ENCODE measurements at places on chromosomes 4 and X. TPM values are rescaled to one million over a fixed set of nuclear protein-coding genes. Genes with fewer than 3 reads are reported as not detected.
A peak's percentile ranks its signal among the peaks of the same experiment; 100 is the strongest.

DNA sequence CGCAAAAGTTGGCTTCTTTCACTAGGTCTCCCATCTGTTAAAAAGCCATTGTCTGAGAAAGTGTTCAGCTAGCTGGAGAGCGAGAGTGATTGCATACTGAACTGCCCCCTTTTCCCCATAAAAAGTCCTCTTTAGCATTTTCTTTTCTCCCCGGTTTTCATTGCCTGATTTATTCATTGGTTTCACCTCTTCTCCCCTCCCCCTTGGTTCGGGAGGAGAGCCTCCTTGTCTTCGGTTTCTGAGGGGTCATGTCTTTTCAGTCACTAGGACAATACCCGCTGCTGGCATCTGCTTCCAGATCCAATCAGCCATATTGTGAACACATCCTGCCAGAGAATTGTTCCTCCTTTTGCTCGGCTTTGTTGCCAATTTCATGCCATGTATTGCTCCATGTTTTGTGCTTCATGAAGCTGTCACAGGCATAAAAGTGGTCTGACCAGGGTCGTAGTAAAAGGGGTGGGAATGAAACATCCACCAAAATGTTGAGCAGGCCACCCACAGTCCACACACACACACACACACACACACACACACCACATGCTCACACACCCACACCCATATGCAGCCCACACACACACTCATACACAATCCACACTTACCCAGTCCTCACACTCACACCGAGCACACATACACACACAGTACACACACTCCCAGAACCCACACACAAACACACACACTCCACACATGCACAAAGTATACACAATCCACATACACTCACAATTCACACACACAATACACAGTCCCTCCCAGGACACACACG is 136.0 kb downstream of the NKX6-1 start:
- no peak for DNase-seq

- no peak for DNase-seq
Observed at GRCh38 chr4:188603646-188604045, 464.4 kb downstream of the TRIML1 start.

DNA sequence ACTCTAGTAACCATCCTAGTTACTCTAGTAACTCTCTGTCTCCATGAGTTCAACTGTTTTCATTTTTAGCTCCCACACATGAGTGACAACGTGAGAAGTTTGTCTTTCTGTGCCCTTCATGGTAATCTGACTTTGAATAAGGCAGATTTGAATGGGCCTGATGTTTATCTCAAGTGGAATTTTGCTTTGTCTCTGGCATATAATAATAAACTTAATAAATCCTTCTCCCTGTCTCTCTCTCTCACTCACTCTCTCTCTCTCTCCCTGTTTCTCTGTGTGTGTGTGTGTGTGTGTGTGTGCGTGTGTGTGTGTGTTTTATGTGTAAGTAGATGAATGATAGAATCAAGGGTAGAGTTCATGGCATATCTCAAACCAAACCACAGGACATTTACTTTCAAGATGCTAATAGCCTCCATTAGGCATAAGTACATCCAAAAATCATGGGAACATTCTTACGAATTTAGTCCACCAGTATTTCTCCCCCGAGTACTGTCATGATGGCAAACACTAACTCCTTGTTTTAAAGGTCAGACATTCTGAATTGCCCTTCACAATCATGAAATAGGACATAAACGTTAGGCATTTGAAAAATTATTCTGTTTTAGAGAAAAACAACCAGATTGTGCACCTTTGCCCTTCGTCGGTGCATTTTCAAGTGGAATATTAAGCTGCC is 193.1 kb downstream of the SPATA18 start:
- no peak for DNase-seq

DNA sequence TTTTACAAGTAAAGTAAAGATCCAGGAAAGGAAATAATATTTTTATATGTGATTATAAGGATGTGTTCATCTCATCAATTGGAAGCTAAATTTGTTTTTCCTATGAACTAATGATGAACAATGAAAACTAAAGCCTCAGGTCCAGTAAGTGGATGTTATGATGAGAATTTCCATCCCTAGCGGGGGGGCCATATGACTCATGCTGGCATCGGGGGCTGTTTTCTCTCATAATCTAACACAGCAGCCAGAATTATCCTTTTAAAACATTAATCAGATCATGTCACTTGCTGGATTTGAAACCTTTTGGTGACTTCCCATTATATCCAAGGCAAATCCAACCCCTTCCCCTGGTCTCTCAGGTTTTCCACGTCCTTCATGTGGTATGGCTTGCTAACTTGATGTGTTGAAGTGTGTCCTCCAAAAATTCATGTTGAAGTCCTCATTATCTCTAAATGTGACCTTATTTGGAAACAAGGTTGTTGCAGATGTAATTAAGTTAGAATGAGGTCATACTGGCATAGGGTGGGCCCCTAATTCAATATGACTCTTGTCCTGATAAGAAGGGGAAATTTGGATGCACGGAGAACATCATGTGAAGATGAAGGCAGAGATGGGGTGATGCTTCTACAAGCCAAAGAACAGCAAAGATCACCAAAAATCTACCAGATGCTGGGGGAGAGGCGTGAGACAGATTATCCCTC is 96.8 kb downstream of the AKAP4 start:
- DNase-seq = no peak

DNA sequence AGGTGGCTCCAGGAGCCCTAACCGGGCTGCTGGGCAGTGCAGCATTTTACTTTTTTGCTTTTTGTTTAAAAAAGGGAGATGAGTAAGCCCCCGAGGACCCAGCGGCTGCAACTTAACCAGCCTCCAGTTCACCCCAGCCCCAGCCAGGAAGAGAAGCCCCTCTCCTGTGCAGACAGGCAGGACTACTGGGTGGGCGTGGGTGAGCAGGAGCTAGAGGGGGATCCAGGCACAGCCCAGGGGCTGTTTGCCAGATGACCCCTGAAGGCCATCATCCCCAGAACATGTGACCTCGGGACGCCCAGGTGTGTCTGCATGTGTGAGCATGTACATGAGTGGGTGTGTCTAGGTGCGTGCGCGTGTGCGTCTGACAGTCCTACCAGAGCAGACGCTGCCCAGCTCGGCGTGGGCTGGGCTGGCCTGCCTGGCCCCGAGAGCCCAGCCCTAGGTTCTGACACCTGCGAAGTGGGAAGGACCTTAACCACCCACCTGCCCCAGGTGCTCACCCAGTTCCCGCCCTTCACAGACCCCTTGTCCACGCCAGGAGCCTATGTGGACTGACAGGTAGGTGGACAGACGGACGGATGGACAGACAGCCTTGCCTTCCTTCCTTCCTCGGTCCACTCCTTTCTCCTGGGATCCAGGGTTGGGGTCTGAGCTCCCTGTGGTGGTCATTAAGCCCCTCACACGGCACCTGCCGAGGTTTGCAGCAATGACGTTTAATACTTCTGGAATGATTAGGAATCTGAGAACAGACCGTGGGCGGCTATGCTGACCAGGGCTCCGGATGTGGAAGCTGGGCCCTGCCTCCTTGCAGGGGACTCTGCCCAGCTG is 7.8 kb upstream of the HAUS3 start:
- no peak for DNase-seq

DNA sequence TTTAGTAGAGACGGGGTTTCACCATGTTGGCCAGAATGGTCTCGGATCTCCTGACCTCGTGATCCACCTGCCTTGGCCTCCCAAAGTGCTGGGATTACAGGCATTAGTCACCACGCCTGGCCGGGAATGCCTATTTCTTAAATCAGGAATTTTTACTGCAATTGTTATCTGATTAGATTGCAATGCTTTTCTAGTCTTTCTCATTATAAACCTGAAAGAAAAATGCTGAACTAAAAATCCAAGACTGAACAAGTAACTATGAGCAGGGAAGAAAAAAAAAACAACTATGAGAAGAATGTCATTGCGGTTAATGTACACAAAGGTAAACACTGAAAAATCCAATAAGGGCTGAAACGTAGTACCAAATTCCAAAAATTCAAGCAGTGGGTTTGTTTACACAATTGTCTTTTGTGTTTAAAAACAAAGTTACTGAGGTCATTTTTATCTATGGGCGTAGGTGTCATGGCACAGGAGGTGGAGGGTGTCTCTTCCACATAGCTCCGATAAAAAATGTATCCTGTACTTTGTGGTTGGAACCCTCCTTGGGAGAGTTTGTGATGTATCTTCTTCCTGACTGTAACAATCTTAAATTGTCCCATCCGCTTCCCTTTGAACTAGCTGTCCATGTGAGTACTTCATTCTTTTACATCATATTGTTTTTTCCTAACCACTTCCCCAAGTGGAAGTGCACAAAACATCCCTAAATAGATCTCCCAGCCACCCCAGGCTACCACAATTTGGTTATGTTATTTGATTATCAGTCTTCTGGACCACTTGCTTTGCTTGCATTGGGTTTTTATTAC is 11.1 kb upstream of the TMEM156 start:
- DNase-seq = no peak

DNA sequence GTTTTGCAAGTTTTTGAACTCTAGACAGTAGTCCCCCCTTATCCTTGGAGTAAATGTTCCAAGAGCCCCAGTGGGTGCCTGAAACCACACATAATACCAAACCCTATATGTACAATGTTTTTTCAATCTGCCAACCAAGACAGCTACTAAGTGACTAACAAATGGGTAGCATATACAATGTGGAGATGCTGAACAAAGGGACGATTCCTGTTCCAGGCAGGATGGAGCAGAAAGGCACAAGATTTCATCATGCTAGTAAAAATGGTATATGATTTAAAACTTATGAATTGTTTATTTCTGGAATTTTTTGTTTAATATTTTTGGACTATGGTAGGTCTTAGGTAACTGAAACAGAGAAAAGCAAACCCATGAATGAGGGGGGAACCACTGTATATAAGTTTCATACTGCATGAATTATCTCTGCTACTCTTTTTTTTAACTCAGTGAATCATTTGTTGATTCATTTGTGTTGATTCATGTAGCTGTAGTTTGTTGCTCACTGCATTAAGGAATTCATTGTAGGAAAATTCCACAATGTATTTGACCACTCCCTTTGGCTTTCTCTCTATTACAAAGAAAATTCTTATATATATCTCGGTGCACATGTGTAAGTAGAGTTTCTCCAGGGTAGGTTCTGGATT is 21.9 kb upstream of the ANXA3 start:
- DNase-seq = no peak

GRCh38 chr4:117481742-117482141 is 396.4 kb upstream of the TRAM1L1 start:
- no peak for DNase-seq

DNA sequence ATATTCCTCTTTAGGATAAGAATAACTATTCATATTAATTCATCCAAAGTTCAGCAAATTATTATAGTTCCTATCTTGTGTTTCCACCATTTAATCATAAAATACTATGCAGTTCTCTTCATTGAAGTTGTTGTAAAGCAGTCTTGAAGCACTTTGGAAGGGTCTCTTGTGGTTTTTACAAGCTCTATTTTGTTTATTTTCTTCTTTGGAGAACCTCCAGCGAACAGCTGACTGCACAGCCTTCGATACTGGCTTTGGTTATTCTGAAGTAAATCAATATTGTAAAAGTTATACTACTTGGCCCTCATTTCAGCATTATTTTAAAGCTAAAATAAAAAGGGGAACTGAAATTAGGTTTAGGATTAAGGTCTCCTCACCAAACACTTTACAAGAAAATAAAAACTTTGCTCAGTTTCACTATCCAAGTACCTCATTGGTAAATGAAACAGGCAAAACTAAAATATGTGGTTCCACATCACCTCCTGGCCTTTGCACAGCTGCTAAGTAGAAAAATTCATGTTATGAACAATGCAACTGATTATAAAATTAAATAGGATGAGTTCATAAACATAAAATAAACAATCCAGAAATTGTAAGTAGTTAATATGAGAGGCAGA is 1629.2 kb upstream of the ADGRL3 start:
- DNase-seq = no peak

DNA sequence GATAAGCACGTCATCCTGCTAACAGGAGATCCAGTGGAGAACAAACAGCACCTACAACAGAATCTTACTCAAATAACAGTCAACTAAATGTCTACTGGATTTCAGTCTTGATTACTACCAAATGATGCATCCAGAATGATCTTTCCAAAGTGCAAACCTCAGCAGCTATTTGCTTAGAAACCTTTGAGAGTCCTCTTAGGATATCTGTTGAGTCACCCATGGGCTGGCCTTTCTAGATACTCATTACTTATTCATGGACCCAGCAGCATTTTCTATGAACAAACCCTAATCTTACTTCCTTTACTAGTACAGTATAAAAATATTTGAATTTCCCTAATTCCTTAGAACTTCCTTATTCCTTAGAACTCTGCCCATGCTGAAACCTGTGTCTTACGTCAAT is 118.5 kb upstream of the PABPC4L start:
- no peak for DNase-seq

- DNase-seq = no peak
Observed at GRCh38 chr4:58983887-58984286, 1873.7 kb upstream of the IGFBP7 start.

DNA sequence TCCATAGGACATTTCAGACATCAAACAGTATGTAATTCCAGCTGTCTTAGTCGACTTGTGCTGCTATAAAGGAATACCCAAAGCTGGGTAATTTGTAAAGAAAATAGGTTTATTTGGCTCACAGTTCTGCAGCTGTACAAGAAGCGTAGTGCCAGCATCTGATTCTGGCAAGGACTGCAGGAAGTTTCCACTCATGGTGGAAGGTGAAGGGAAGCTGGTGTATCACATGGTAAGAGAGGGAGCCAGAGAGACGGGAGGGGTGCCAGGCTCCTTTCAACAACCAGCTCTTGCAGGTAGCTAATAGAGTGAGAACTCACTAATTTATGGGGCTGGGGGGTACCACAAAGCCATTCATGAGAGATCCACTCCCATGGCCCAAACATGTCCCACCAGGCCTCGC is 253.0 kb upstream of the FGF13 start:
- DNase-seq = peak; percentile 45

DNA sequence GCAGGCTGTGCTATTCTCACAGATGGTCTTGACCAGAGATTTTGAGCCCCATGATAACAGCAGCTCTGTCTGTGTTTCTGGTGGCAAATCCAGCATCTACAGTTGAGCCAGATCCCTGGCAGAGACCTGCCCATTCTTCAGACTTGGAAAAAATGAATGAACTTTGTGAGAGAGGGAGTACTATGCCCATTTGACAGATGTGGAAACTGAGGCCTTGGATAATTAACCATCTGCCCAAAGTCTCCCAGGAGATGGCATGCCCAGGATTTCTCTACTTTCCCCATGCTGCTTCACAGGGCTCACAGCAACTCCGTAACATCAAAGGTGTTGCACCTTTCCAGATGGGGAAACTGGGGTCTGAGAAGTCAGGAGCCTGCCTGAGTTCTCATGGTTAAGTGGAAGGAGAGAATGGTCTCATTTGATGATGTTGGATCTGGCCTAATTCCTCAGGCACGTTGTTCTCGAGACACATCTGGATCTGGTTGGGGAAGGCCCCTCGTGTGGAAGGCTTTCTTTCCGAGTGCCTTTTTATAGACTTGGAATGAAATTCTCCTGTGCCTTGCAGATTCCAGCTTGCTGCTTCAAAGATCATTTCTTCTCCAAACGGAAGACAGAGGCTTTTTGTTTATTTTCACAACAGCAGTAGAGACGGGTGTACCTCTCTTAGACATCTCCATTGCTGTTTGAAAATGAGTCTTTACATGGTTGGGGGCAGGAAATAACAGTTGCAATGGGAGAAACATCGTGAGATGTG is 73.3 kb upstream of the STX18 start:
- no peak for DNase-seq

- DNase-seq = no peak
Observed at GRCh38 chr4:27082776-27083175, 222.1 kb downstream of the STIM2 start.

CABS1 gene
- not detected for total RNA-seq

PRSS12 gene
- not detected for total RNA-seq

MAGEB18 gene
- total RNA-seq = not detected

EMCN gene
- 39.6 TPM for total RNA-seq

UGT2B10 gene
- total RNA-seq = not detected

C4orf36 gene
- 1.1 TPM for total RNA-seq

CLNK gene
- not detected for total RNA-seq

All from left ventricle myocardium superior (tissue), 1 donor.